ENCODE measurements at places on chromosomes 12 and 14. TPM values are rescaled to one million over a fixed set of nuclear protein-coding genes. Genes with fewer than 3 reads are reported as not detected.

PSMC6 gene
- polyA plus RNA-seq: 90.0 TPM

PSMA3 gene
- polyA plus RNA-seq: 167 TPM

BLTP3B gene
- 15.6 TPM for polyA plus RNA-seq

ARMH4 gene
- 0.18 TPM for polyA plus RNA-seq

BEST3 gene
- not detected for polyA plus RNA-seq
